CD14-positive monocyte (primary cell): ENCODE measurements at places on chromosomes 7 and 10.

- DNase-seq, result no peak
Observed at GRCh38 chr7:77808517-77808916, 9.9 kb downstream of the PHTF2 start.

DNA sequence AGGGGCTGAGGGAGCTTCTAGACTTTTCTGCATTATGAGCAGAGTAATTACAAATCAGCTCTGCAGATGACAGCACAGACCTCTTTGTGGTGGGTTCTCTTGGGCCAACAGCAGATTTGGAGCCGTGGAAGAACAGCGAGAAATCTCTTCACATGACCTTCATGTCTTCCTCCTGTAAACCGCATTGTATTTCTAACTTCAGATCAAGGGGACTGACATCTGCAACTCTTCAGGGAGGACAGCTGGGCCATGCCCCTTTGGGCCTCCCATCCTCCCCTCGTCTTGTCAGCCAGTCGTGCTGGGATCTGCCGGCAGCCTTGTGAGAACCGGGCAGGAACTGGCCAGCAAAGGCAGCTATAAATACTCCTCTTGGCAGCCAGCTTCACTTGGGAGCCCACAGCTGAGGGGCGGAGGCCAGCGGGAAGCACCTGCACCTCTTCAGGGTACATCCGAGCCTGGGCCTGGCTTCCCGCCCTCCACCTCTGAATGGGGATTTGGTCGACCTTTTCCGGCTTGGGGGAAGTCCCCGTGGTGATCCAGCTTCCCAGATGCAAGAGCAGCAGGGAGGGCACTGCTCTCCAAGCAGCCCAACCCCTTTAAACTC lies 54.7 kb downstream of the STEAP1B start:
- no peak for DNase-seq

- no peak for DNase-seq
Observed at GRCh38 chr7:92832534-92833023, 3.8 kb downstream of the CDK6 start.

GRCh38 chr7:123494193-123494796 lies 40.1 kb downstream of the IQUB start:
- DNase-seq, result peak; percentile 30

DNA sequence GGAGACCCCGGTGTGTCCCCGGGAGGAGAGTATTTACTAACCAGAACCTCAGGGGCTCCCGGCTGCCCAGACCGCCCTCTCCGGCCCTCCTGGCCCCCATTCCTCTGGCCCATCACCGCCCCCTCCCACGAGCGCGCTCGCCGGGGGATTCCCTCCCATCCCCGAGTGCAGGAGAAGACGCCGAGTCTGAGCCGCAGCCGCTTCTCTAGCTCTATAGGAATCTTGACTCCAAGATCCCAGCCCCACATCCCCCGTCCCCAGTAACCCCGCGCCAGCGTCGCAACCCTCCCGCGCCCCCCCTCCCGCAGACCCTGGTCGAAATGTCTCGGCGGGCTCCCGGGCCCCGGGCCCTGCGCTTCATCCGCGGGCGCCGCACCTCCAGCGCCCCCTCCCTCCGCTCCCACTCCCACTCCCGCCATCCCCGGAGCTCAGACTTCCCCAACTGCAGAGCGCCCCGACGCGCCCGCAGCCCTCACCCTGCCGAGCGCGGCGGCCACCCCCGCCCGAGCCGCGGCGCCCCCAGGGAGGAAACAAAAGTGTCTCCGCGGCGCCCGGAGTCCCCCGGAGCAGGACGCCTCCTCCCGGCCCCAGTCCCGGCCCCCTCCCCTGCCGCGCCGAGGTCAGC lies 541 bp downstream of the ELMO1 start:
- peak; percentile 15 for DNase-seq

- DNase-seq, result peak; percentile 20
Observed at GRCh38 chr10:30853066-30853465, 178.6 kb downstream of the ZNF438 start.

DNA sequence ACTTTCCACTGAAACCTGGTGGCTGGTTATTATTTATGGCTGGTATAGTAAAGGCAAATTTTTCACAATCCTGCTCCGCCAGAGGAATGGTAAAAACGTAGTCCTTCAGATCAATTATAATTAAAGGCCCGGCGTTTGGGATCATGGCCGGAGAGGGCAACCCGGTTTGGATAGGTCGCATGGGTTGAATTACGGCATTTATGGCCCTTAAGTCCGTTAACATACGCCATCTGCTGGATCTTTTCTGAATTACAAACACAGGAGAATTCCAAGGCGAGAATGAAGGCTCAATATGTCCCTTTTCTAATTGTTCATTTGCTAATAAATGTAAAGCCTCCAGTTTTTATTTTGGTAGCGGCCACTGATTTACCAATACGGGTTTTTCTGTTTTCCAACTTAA lies 11.3 kb upstream of the TAS2R3 start:
- DNase-seq, result no peak

DNA sequence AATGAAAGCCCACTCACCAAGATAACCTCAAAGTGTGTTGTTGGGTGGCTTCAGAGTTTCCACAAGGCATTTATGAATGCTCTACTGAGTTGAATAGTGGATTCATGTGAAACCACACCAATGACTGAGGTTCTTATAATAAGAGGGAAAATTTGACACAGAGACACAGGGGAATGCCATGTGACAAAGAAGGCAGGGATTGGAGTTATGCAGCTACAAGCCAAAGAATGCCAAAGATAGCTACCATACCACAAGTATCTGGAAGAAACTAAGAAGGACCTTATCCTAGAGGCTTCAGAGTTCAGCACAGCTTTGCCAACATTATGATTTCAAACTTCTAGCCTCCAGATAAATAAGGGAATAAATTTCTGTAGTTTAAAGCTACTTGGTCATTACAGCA lies 68.0 kb upstream of the PCDH15 start:
- no peak for DNase-seq

DNA sequence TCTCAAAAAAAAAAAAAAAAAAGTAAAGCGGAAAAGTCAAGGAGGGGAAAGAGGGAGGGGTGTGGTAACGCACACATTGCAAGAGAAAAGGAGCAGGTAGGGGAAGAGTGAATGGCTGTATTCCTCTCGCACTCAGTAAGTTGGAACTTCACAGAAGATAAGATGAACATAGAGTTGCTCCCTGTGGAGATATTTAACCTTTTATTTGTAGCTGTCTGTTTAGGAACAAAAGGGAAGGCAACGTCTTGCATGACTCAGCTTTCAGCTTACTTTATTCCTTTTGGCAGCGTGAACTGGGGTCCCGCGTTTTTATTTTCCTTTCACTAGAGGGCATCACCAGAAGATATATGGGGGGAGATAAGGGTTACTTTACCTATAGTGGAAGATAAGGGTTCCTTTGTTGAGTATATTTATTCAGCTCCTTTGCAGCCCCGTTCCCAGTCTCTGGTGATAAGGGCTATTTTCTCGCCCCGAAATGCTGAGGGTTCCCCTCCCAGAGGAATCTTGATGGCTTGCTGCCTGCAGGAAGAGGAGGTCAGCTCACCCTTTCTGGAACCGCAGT lies 78.5 kb downstream of the APBB1IP start:
- no peak for DNase-seq

- DNase-seq, result no peak
Observed at GRCh38 chr7:16098585-16099179, 322.7 kb downstream of the CRPPA start.

- no peak for DNase-seq
Observed at GRCh38 chr7:78220754-78221153, 422.2 kb downstream of the PHTF2 start.

DNA sequence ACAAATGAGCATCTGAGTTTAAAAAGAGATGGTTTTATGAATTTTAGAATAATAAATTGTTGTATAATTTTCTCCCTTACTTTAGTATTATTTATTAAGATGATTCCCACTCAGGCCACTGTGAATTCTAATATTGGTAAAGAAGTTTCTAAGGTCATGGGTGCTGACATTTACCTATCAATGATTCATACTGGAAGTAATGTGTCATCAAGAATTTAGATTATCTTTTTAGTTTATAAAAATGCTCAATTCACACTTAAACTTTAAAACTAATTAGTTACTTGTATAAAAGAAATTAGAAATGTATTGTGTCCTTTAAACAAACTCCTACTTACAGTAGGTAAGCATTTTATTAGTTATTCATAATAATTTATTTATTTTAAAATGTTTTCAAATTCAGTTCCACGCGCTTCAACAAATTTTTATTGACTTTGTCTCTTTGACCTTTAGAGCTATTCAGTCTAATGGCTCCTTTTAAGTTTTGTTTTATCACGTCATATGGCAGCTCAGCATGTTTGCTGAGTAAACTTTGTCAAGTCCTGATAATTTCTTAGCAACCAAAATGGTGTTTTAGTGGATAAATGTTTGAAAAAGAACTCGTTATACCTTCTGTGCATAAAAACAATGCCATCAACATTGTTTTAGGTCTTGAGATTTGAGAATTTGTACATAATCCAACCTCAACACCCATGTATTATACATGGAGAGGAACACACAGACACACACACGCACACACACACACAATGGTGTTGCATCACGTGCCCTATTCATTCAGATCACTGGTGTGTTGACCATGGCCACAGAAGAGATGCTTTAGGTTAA lies 15.1 kb upstream of the MRC1 start:
- no peak for DNase-seq

- peak; percentile 67 for DNase-seq
Observed at GRCh38 chr7:131231381-131232220, 96.1 kb upstream of the MKLN1 start.

- DNase-seq, result no peak
Observed at GRCh38 chr10:8070440-8070839, 16.0 kb downstream of the GATA3 start.

- DNase-seq, result no peak
Observed at GRCh38 chr10:100810835-100811116, 65.4 kb downstream of the PAX2 start.

GRCh38 chr7:46024263-46024916 lies 103.3 kb upstream of the IGFBP3 start:
- DNase-seq, result no peak

GRCh38 chr10:42593284-42593683 lies 45.1 kb downstream of the ZNF33B start:
- no peak for DNase-seq
